ENCODE measurements at places on chromosomes 13 and 19. TPM values are rescaled to one million over a fixed set of nuclear protein-coding genes. Genes with fewer than 3 reads are reported as not detected.
A peak's percentile ranks its signal among the peaks of the same experiment; 100 is the strongest.

Gene SERP2
- 1.8 TPM for total RNA-seq

Gene NACC1
- 46.1 TPM for total RNA-seq

Gene INSR
- total RNA-seq = 165 TPM

Gene PODNL1
- total RNA-seq = 5.2 TPM

Gene CEACAM8
- total RNA-seq = not detected

Gene LRRC8E
- 28.8 TPM for total RNA-seq

GRCh38 chr19:48342841-48343540 is 17.6 kb downstream of the EMP3 start:
- DNase-seq = no peak

GRCh38 chr19:44810234-44811121 is 1.6 kb downstream of the BCAM start:
- no peak for DNase-seq

GRCh38 chr19:54137699-54138488 is at the start of gene CNOT3:
CNOT3 (plus strand) TSS chr19:54137762; CDS start chr19:54142979, 5,217 bp downstream.
- peak; percentile 92 for DNase-seq

- DNase-seq = peak; percentile 79
These were observed 35.6 kb upstream of the NANOS3 start for GRCh38 chr19:13841086-13841961.

DNA sequence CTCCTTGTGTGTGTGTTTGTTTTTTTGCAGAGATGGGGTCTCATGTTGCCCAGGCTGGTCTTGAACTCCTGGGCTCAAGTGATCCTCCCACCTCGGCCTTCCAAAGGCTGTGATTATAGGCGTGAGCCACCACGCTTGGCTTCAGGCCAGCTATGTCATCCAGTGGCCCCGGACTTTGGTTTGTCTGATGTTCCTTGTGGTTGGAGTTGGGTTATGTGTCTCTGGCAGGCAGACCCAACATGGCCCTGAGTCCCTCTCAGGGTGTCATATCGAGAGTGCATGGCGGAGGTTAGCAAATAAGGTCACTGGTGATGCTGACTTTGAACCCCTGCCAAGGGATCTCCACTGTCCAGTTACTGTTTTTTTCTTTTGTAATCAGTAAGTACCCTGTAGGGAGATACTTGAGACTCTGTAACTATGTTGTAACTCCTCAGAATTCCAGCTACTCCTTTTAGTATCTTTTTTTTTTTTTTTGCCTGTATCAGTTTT is 37.3 kb downstream of the SMARCA4 start:
- no peak for DNase-seq

GRCh38 chr19:51127755-51128154 is 3.0 kb downstream of the SIGLEC9 start:
- DNase-seq = no peak

DNA sequence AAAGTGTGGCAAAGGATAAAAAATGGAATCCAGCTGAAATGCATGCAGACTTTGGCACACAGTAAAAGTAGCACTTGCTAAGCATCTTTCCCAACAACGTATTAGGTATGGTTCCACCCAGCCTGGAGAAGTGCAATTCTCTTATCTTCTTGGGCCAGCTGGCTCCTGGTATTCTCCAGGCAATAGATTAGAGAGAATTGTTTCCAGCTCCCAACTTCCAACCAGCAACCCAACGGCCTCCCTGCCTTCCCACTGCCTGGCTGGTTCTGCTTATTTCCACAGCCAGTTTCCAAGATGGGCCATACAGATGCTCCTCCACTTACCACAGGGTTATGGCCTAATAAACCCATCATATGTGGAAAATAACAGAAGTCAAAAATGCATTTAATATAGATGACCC is 133.4 kb downstream of the OXGR1 start:
- DNase-seq = no peak

DNA sequence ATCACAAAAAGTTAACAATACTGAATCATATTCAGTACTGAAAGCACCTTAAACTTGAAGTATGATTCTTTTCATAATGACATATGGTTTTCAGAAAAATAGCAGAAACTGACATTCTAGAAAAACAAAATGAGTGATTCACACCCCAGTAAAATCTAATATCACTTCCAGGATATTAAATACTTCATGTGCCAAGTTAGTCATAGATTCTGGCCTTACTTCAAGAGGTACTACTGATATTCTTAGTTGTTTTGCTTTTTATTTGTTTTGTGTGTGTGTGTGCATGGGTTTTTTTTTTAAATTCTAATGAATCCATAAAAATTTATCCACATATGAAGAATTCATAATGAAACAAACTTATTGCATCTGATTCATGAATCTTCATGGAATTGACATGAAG is 207.9 kb upstream of the UFM1 start:
- no peak for DNase-seq

DNA sequence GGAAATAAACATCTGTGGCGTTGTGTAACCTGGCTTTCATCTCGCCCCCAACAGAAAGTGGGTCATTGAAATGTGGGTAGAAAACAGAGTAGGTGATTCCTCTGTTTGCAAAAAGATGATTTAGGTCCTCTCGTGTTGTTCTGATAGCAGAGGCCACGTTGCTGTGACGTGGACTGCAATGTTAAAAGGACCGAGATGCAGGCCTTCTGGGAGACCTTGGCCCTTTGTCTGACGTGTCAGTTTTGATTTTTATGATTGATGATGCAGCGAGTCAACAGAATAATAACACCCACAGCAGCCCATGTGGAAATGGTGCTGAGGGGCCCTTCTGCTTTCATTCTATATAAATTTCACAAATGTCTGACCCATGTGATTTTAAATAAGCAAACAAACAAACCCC is 68.9 kb downstream of the FGF9 start:
- DNase-seq = no peak

GRCh38 chr13:108741930-108742329 is 112.5 kb downstream of the MYO16 start:
- DNase-seq = no peak

GRCh38 chr19:33471111-33471996 is 50.2 kb downstream of the PEPD start:
- DNase-seq = no peak

DNA sequence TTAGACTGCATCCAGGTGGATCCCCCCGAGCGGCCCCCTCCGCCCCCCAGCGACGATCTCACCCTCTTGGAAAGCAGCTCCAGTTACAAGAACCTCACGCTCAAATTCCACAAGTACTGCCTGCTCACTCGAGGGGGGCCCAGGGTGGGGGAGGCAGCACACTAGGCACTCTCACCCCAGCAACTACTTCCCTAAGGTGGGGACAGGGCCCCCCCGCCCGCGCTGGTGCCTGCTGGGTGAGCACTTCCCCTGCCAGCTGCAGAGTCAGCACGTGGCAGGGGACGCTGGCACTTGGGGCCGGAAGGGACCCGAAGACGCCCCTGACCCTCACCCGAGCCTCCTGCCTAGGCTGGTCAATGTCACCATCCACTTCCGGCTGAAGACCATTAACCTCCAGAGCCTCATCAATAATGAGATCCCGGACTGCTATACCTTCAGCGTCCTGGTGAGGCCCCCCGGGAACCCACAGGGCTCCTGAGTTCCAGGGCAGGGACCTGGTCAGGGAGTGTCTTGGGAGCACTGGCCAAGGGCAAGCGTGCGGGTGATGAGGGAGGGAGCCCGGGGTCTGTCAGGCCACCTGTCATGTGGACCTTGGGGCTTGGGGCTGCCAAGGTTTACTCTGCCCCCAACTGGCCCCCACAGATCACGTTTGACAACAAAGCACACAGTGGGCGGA is 5.2 kb downstream of the MCOLN1 start:
- peak; percentile 88 for DNase-seq

DNA sequence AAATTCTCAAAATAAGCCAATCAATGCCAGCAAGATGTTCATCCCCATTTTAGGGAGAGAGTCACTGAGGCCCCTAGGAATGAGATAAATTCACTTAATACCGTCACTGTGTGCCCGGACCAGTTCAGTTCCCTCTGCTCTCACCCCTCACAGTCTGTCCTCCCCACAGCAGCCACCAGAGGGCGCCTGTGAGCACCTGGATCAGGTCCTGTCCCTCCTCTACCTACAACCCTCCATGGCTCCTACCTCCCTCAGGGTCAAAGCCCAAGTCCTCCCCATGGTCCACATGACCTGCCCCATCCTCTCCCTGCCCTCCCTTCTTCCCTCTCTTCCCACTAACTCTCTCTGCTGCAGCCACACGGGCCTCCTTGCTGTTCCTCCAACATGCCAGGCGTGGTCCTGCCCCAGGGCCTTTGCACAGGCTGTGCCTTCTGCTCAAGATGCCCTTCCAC is 42.0 kb upstream of the NFIC start:
- no peak for DNase-seq

Data from lower leg skin (tissue), 4 donors.